ENCODE measurements at places on chromosomes 2 and 18.

DNA sequence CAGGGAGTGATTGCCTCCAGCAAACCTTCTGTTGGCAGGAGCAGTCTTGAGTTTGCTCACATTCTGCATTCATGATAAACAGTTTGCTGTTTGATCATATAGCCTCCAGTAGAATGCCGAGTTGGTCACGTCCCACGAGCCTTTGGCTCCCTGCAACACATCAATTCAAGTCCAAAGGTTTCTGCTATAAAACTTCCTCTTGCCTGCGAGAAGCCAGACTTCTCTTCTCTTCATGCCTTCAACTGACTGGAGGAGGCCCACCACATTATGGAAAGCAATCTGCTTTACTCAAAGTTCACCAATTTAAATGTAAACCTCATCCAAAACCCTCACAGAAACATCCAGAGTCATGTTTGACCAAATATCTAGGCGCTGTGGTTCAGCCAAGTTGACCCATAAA lies 40.8 kb downstream of the CXCR4 start:
- DNase-seq, result no peak

- no peak for DNase-seq
Measured at GRCh38 chr2:120291401-120292311, 39.0 kb downstream of the RALB start.

- no peak for DNase-seq
Measured at GRCh38 chr2:195672674-195673073, 15.6 kb downstream of the SLC39A10 start.

DNA sequence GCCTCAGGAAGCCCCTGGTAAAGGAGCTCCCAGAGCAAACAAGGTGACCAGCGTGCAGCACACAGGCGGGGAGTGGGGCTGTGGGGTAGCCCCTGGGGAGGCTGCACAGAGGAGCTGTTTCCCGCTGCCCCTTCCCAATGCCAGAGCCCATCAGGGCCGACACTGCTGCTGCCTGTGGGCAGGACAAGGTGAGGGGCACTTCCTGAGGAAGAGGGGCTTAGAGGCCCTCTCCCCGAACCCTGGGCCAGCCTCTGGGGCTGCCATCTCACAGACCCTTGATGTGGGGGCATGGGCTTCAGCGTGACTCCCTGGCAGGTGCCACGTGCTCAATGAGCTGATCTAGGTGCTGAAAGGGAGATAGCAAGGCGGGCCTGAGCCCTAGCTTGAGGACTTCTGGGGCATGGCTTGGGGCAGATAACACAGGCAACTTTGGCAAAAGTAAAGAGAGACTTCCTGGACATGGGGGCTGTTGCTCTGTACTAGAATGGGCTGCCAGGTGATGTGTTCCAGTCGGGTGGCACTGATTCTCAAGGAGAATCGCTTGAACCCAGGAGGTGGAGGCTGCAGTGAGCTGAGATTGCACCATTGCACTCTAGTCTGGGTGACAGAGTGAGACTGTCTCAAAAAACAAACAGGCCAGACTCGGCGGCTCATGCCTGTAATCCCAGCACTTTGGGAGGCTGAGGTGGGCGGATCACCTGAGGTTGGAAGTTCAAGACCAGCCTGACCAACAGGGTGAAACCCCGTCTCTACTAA lies 9.9 kb upstream of the KLF11 start:
- no peak for DNase-seq

DNA sequence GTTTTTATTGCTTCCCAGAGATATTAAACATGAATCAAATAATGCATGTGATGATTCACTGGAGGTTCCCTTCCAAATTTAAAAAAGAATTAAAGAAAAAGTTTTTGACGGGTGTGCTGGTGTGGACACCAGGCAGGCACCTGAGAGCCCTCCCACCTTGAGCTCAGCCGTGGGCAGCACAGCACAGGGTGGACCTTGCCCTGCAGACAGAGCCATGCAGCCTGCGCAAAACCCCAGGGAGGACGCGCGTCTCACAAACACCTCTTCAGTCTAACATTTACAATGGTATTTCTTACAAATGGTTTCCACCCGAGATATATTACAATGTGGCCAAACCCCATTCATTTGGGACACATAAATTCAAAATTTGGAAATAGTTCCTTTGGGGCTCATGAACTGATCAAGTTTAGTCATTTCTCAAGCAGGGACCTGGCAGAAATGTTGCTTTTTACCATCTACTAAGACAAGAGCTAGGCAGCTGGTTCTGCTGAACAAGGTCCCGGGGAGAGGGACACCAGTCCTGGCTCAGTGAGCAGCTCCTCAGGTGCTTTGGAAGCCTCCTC lies 45.4 kb downstream of the ODC1 start:
- DNase-seq, result no peak

GRCh38 chr2:120245520-120246332 lies 6.9 kb upstream of the RALB start:
- no peak for DNase-seq

DNA sequence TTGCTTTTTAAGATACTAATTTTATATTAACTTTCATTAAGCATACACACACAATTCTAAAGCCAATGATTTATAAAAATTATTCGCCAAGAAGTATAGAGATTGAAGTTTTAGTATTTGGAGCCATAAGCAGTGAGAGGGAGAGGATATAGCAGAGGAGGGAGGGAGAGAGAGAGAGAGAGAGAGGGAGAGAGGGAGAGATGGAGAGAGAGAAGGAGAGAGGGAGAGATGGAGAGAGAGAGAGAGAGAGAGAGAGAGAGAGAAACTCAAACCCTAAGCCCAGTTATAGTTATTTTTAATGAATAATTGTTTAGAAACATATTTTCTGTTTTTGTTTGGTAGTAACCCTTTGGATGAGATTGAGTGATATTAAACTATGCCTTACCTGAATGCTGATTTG lies 5.3 kb downstream of the TWIST2 start:
- no peak for DNase-seq

- no peak for DNase-seq
Measured at GRCh38 chr2:7732497-7732896, 815.3 kb downstream of the RNF144A start.

- DNase-seq, result no peak
Measured at GRCh38 chr2:80092474-80092873, 212.1 kb downstream of the LRRTM1 start.

DNA sequence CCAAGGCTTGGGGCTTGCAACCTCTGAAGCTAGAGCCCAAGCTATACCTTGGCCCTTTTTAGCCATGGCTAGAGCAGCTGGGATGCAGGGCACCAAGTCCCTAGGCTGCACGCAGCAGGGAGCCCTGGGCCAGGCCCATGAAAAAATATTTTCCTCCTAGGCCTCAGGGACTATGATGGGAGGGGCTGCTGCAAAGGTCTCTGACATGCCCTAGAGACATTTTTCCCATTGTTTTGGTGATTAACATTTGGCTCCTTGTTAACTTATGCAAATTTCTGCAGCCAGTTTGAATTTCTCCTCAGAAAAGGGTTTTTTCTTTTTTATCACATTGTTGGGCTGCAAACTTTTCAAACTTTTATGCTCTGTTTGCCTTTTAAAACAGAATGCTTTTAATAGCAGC lies 56.9 kb upstream of the LHCGR start:
- DNase-seq, result no peak

GRCh38 chr2:99734236-99734635 lies 244.4 kb upstream of the REV1 start:
- DNase-seq, result peak; percentile 64

GRCh38 chr2:150234787-150235446 lies 252.6 kb downstream of the RND3 start:
- DNase-seq, result no peak

DNA sequence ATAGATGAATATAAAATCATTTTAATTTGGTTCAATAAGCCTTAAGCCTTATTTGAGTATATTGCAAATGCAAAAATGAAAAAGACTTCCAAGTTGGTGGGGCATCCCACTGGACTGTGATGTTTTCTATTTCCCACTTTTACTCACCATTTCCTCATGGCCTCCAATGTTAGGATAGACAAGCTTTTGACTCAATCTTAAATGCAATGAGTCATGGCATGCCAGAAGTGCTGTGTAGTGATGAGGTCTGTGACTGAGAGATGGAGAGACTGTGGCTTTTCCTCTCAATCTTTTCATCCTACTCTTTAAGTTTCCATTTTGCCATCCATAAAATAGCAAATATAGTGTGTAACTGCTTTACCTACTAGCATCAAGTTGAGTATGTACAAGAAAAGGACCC lies 1401.2 kb upstream of the CELF4 start:
- no peak for DNase-seq

GRCh38 chr2:62435720-62436119 lies 70.3 kb downstream of the TMEM17 start:
- DNase-seq, result no peak

- DNase-seq, result no peak
Measured at GRCh38 chr2:224971214-224971613, 71.1 kb downstream of the DOCK10 start.

DNA sequence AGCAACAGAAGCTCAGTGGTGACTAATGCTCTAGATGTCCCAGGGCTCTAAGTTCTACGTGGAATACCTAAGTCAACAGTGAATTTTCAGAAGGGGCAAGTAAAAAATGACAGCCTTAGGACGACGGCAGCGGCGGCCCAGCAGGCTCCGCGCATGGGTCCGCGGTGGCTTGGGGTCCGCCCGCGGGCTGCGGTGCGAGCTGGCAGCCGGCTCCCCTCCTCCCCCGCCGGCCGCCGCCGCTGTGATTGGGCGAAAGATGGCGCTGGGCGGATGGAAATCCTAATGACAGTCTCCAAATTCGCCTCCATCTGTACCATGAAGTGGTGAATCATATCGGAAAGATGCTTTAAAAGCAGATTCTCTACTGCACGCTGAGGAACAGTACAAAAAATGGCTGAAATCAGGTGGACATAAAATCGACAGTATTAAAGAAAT lies 74.7 kb downstream of the HNRNPLL start:
- no peak for DNase-seq

DNA sequence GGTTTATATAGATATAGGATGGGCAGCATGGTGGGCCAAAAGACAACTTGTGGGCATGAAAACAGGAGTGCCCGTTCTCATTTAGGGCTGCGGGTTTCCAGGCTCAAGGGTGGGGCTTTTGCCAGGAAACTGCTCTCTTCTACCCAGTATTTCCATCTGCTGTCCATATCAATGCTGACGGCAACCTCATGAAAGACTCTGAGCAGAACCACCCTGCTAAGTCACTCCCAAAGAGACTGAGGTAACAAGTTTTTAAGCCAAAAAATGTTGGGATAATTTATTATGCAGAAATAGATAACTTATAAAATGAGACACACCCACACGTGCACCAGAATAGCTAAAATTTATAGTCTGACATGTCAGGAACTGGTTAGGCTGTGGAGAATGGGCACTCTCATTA lies 36.1 kb upstream of the MPPE1 start:
- DNase-seq, result no peak

GRCh38 chr2:50772607-50773006 lies 259.3 kb downstream of the NRXN1 start:
- DNase-seq, result no peak

GRCh38 chr2:44167311-44167907 lies 1.3 kb upstream of the PPM1B start:
- no peak for DNase-seq

DNA sequence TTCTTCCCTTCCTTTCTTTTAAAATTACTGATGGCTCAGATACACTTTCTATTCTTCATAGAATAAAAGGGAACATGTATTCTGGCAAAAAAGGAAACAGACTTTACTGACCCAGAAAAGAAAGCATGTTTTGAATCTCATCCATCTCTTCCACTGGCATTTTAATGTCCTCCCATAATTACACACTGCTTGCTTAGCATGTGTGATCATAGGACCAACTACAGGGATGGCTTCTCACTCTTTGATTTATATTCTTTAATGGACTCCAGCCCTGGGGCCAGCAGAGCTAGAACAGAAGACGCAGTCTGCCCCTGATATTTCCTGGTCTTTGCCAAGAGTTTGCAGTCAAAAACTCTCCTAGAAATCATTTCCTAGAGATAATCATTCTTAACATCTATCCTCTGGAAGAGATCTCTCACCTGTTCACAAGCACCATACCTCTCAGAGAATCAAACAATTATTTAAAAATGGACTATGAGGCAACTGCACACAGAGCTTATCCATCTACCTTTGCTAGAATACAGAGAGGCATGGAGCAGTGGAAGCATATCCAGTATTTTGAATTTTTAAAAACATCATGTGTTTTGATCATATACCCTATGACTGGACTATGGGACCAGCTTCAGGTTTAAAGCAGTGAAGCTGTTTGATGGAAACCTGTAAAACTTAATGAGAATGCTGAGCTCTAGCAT lies 429.1 kb downstream of the NRXN1 start:
- DNase-seq, result no peak

DNA sequence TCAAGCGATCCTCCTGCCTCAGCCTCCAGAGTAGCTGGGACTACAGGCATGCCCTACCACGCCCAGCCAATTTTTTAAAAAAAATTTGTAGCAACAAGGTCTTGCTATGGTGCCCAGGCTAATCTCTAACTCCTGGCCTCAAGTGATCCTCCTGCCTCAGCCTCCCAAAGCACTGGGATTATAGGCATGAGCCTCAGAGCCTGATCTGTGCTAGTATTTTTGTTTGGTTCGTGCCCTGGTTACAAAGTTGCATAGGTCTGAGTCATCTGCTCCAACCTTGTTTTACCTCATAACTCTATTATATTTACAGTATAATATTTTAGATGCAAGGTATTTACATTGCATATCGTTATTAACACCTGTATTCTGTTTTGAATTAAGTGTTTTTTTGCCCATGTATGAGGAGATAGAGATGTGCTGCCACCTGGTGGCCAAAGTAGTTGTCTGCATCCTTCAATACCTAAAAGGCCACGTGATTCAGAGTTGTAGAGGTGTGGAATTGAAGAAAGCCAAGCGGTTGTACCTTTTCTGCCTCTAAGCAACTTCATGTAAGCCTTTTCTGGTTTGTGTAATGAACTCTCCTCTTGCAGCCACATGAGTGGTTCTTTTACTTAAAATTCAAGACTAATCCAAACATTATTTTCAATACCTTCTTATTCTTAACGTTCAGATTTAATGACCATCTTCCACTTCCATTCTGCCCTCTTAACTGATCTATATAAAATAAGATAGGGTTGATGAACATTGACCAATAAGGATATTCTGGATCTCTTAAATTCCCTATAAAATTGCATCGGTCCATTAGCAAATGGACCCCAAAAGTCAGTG lies 19.9 kb upstream of the CABYR start:
- DNase-seq, result peak; percentile 72

DNA sequence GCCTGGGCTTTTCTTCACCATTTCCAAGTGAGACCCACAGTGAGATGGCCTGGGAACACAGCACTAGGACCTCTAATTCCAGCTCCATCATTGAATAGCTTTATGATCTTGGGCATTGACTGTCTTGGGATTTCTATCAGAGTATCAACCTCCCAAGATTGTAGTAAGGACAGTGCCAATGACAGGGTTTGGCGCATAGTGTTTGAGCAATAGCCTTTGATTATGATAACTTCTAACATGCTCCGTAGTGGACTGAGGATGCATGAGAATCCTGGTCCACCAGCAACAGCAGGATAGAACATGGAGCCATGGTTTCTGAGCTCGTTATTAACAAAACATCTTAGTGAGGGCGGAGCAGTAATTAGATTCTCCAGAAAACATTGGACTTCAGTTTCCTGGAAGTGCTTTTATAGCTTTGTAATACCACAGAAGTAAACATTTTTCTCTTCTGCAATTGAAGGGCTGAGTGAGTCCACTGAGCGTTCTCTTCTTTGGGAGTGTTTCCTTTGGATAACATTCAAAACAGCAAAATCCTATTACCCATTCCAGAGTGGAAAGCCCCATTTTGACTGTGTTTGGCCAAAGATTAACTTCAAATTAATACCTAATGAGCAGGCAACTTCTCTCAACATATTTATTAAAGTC lies 63.7 kb downstream of the IL1R2 start:
- DNase-seq, result no peak

GRCh38 chr18:70273021-70273420 lies 15.8 kb upstream of the SOCS6 start:
- no peak for DNase-seq

Measured in inflammatory macrophage (primary cell).